ENCODE measurements at places on chromosomes 13 and 19. TPM values are rescaled to one million over a fixed set of nuclear protein-coding genes. Genes with fewer than 3 reads are reported as not detected.

EBI3 gene
- 1.3 TPM for total RNA-seq

ZNF677 gene
- 46.7 TPM for total RNA-seq

SYNE4 gene
- 0.68 TPM for total RNA-seq

DNA sequence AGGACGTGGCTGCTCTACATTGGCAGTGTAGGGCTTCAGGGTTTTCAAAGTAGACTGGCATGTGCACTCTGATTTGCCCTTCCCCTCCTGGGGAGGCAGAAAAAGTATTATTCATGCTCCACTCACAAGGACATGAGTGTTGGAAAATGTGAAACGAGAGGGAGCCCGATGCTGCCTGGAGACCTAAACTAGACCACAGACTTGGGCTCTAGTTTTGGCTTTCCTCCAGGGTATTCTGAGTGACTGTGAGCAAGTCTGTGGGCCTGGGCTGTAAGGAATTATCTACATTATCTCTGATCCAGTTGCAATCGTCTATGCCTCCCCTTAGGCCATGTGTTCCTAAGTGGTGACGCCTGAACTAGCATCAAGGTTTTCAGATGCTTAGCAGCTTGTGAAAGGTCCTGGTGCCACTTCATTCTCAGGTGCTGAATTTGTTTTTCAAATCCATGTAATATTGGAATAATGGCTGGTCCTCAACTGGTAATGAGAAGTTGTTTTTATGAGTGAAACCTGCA, 55.0 kb downstream of the MRPL57 start:
- no peak for DNase-seq

DNA sequence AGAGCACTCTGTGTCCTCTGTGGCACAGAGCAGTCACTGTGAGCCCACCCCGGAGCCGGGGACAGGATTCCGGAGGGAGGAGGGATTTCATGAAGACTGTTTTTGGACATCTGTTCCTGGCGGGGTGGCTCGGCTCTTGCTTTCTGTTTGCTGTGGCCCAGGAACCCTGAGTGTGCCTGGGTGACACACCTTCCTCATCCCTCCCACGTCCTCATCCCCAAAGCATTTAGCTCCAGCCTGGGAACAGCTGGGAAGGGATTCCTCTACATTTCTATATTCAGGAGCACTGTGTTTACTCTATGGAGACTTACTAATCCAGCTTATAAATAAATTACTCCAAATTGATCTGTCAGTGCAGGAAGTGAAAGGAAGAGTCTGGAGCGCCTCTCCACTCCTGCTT, 97.8 kb upstream of the UBL3 start:
- no peak for DNase-seq

GRCh38 chr19:3028305-3029064, 595 bp downstream of the TLE2 start:
- no peak for DNase-seq

DNA sequence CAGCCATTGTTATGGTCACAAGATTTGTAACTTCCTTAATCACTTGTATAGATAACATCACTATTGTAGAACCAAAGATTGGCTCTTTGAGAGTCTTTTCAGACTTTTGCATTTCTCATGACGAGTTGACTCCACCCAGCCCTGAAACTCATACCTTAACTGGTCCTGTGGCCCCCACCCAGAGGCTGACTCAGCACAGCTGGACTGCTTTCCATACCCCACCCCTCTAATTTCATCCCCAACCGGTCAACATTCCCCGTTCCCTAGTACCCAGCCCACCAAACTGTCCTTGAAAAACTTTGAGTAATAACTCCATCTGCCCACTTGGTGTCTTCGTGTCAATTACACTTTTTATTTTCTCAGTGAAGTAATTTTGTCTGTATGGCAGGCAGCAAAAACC, 32.1 kb upstream of the SLITRK1 start:
- no peak for DNase-seq

GRCh38 chr19:46345157-46345556, 1.7 kb upstream of the PPP5C start:
- no peak for DNase-seq

- no peak for DNase-seq
These were observed 62.8 kb downstream of the ARHGEF7 start for GRCh38 chr13:111177921-111178320.

- no peak for DNase-seq
These were observed 5.9 kb downstream of the LRRC4B start for GRCh38 chr19:50562329-50562728.

GRCh38 chr13:20410726-20411125, 114.9 kb downstream of the CRYL1 start:
- no peak for DNase-seq

DNA sequence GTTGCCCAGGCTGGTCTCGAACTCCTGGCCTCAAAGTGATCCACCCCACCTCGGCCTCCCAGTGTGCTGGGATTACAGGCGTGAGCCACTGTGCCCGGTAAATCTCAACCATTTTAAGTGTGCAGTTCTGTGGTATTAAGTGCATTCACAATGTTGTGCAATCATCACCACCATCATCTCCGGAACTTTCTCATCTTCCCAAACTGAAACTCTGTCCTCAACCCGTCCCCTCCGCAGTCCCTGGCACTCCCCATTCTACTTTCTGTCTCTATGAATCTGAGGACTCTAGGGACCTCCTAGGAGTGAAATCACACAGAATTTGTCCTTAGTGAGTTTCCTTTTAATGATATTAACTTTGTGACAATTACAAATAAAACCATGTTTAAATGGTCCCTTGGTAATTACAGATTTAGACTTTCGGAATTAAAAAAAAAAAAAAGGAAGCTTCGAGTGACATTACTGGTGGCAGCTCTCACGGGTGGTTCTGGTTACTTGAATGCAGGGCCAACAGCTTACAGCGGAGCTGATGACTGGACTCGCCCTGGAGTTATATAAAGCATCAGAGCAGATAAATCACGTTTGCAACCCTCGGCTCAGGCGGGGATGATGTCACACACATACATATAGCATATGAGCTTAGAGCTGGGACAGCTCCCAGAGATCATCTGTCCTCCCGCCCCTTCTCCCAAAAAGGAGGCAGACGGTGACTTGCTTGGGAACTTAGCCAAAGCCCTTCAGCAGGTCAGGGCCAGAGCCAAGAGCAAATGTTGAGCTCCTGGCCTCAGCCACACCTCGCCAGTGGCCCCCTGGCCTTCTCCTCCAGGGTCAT, 89.8 kb downstream of the ZNF557 start:
- peak; percentile 40 for DNase-seq

GRCh38 chr13:73059460-73060250, 850 bp downstream of the KLF5 start:
- peak; percentile 54 for DNase-seq

GRCh38 chr19:13002166-13002898, 7.1 kb downstream of the NFIX start:
- DNase-seq, result peak; percentile 77

GRCh38 chr19:18292810-18293641, 11.6 kb upstream of the JUND start:
- peak; percentile 79 for DNase-seq

DNA sequence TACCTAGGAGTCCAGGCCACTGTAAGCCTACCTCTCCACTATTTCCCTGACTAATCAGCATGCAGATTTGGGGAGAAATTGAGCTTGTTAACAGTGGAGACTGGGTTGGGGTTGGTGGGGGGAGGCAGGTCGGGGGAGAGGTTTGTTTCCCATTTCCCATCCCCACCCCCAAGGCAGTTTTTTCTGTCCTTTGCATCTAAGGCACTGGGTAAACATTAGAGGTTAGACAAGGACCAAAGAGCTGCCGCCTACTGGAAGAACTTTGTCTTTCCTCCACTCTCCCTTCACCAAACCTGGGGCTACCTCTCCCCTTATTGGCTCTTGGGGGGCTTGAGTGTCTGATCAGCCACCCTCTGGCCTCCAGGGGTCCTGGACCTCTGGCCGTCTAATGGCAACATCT, 953 bp downstream of the KCNN4 start:
- no peak for DNase-seq

Measured in testis (tissue), 5 donors.